Fibroblast of skin of scalp (primary cell): ENCODE measurements at places on chromosomes 2 and 18.
A peak's percentile ranks its signal among the peaks of the same experiment; 100 is the strongest.

DNA sequence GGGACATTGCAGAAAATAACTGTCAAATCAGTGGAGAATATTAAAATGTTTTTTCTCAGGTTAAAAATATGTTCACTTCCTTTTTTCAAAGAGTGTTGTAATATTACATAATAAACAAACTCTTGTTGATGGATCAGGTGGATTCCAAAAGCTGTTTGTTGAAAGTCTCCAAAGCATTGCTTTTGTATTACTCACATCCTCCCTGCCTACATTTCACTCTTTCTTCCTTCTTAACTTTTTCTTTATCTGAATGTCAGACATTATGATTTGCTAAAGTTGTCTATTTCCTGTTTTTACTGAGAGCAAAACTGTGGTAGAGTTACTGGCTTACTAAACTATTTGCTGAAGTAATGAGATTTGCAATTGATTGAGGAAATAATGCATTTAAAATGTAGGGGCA, 92.1 kb downstream of the CDH19 start:
- DNase-seq, result no peak

- DNase-seq, result peak; percentile 74
Measured at GRCh38 chr2:208363485-208363884, 43.1 kb upstream of the PTH2R start.

DNA sequence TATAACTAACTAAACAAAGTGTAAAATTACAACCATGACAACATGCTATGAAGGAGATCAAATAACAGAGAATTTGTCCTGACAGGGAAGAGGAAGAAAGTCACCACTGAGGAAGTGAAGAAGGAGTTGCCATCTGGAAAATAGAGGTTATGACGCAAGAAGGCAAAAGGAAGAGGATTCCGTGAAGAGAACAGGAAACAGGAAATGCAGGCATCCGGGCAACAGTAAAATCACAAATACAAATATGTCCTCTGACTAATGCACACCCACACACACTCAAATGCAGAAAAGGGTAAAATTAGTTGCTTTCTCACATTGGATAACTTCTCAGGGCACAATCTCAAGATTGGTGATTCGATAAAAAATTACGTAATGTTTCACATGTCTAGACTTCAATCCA, 278.4 kb downstream of the TMX3 start:
- no peak for DNase-seq

DNA sequence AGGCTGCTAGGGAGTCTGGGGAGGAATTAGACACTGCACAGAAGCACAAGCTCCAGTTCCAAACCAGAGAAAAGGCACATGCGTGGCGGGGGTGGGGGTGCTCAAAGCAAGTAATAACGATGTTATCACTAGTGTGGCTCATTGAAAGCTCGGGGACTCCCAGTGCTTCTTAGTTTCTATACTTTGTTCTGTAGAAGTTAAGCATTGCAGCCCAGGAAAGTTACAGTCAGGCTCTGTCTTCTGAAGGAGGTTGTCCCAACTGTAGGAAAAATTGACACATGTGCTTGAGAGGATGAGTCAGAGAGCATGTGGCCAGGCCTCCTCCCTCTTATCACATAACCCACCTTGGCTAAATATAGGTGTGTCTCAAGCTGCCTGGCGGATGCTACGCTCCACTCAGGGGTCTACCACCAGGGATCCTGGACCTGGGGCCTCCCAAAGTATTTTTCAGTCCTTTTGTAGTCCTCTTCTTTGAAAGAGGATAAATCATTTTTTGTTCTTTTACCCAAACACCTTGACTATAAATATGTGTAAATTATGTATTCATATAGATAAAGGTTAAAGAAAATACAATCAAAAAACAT, 3.8 kb downstream of the GALNT5 start:
- peak; percentile 29 for DNase-seq

- DNase-seq, result no peak
Measured at GRCh38 chr2:208671284-208671683, 264.7 kb downstream of the PTH2R start.

GRCh38 chr2:10473121-10473756, 25.1 kb upstream of the ODC1 start:
- no peak for DNase-seq

GRCh38 chr2:28649481-28650265, 102.0 kb upstream of the PPP1CB start:
- DNase-seq, result no peak

GRCh38 chr18:48910972-48911545, 39.7 kb downstream of the SMAD7 start:
- DNase-seq, result no peak

DNA sequence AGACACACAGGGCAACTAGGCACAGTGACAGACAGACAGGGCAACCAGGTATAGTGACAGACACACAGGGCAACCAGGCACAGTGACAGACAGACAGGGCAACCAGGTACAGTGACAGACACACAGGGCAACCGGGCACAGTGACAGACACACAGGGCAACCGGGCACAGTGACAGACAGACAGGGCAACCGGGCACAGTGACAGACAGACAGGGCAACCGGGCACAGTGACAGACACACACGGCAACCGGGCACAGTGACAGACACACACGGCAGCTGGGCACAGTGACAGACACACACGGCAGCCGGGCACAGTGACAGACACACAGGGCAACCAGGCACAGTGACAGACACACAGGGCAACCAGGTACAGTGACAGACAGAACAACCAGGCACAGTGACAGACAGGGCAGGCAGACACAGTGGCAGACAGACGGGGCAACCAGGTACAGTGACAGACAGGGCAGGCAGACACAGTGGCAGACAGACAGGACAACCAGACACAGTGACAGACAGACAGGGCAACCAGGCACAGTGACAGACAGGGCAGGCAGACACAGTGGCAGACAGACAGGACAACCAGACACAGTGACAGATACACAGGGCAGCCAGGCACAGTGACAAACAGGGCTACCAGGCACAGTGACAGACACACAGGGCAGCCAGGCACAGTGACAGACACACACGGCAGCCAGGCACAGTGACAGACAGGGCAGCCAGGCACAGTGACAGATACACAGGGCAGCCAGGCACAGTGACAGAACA, 64.7 kb upstream of the RAB6C start:
- DNase-seq, result no peak

DNA sequence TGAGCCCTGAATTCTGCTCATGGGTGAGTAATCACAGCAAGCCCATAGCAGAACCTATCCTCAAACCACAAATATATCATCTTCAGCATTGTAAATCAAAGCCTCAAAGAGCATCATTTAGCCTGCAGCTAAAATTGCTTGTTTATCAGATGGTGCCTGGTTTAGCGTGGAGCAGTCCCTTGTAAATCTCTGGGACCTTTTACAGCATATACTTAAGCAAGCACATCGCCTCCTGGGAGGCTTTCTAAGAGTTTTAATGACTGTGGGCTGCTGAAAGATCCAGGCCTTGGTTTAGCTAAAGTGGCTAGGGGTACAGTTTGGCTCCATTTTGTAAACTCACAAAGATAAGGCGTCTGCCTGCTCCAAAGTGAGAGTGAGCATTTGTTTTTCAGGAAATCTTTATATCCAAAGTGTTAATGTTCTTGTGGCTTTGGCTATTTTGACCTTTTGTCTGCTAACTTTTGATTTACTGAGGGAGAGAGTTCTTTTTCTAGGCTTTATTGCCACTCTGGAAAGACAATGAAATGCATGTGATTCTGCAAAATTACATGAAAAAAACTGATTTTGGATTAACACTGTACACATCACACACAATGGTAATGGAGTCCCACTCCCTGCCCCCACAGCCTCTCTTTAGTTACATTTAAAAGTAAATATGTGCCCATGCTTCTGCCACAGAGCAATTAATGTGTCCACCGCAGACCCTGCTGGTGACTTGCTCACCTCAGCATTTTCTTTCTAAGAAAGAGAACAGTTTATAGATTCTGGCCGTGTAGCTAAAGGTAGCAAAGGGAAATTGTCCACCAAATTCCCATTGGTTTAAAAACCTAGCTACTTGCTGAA, 194.8 kb downstream of the LNPK start:
- no peak for DNase-seq

DNA sequence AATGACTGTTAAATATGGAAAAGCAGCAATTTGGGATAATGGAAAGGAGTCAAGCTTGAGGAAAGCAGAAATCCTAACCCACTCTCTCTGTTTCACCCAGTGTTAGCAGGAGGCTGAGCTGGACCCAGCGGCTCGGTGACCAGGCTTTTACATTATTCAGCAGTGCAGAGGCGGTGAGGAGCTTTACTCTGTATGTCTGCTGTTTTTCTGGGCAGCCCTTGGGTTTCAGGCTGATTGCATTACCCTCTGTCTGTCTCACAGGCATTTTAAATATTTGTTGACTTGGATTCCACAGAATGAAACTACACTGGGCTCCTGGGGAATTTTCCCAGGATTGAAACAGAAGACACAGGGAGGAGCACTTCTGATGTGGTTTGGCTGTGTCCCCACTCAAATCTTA, 368.0 kb downstream of the GALR1 start:
- DNase-seq, result peak; percentile 12

GRCh38 chr2:130823171-130823885, 13.4 kb upstream of the ARHGEF4 start:
- DNase-seq, result no peak

GRCh38 chr2:127195140-127196074, 24.7 kb downstream of the CYP27C1 start:
- no peak for DNase-seq

DNA sequence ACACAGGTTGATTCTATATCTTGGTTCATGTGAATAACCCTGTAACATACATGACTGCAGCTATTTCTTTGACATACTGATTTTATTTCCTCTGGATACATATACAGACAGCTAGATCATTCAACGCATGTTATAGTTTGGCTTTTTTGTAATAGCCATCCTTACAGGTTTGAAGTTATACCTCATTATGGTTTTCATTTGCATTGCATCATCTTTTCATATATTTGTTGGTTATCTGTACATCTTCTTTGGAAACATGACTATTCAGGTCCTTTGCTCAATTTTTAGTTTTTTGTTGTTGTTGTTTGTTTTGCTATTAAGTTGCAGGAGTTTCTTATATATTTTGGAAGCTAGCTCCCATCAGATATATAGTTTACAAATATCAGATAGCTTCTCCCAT, 276.2 kb upstream of the NETO1 start:
- no peak for DNase-seq

DNA sequence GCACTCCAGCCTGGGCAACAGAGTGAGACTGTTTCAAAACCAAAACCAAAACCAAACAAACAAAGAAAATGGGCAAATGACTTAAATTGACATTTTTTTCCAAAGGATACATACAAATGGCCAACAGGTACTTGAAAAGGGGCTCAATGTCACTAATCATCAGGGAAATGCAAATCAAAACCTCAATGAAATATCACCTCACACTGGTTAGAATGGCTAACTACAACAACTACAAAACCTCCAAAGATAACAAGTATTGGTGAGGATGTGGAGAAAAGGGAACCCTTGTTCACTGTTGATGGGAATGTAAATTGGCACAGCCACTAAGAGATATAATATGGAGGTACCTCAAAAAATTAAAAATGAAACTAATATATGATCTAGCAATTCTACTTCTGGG, 213.2 kb upstream of the HS6ST1 start:
- no peak for DNase-seq

- no peak for DNase-seq
Measured at GRCh38 chr18:45667056-45667736, 51.9 kb downstream of the SLC14A2 start.

DNA sequence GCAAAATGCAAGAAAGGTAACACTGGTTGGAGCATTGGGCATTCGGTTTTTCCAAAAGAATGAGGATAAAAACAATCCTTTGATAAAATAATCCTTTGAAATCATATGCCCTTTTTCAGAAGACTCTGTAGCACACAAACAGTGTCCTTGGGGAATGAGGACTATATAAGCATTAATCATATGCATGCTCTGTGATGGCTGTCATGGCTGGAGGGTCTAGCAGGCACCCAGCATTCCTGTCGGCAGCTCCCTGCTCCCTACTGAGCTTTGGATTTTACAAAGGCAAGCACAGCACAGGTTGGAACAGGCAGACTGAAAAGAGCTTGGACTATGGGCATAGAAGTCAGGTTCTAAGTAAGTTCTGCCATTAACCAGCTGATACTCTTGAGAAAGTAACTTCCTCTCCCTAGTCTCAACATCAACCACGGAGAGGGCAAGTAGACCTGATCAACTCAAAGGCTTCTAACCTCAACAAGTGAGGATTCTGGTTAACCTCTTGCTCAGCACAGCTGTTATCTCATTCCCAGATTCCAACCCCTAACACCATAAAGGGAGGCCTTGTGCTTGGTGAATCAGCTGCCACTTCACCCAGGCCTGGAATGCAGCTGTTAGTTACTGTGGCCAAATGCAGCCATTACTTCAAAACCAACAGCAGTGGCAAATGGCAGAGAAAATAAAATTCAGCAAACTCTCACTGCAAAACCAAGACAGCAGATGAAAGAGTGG, 29.5 kb downstream of the GALNT14 start:
- no peak for DNase-seq

DNA sequence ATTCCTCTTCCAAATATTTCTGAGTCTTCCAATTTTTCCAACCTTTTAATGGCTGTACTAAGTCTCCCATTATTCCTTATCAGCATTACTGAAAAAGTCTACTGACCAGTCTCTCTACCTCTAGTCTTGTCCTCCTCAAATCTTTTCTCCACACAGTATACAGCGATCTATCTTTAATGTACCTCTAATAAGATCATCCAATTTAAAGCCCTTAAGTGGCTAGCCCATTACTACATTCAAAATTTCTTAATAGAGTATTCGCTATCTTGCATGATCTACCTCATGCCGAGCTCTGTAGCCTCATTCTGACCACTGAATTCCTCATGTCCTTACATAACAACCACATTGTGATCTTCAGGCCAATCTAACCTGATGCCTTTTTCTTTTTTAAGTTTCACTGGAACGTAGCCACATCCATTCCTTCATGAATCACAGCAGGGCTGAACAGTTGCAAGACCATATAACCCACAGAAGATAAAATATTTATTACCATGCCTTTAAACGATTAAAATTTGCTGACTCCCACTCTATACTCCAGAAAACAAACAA, 57.9 kb downstream of the SLC66A3 start:
- DNase-seq, result peak; percentile 46

GRCh38 chr2:8999797-9000196, 3.7 kb downstream of the MBOAT2 start:
- DNase-seq, result no peak
